H7 (cell line): ENCODE measurements at places on chromosomes 5 and 9. TPM values are rescaled to one million over a fixed set of nuclear protein-coding genes. Genes with fewer than 3 reads are reported as not detected.

- DNase-seq = no peak
Observed at GRCh38 chr5:3931976-3932375, 336.3 kb downstream of the IRX1 start.

DNA sequence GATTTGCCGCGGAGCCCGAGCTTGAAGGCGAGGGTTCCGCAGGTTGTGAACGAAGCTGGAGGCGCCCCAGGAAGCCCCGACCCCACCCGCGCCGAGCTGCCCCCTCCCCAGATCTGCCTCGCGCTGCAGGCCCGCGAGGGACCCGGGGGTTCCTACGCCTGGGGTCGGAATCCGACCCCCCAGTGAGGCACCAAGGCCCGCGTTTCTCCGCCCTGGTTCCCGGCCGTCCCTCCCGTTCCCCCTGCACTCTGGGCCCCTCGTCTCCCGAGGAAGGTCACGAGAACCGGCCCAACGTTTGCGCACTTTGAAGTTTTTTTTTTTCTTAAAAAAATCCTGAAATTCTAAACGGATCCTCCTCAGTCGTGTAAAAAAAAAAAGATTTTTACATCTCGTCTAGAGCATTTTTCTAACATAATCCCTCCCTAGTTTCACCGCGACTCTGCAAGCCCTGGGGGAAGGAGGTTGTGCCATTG is 880 bp upstream of the GFPT2 start:
- DNase-seq = no peak

- no peak for DNase-seq
Observed at GRCh38 chr9:131657037-131657377, 82.9 kb downstream of the RAPGEF1 start.

DNA sequence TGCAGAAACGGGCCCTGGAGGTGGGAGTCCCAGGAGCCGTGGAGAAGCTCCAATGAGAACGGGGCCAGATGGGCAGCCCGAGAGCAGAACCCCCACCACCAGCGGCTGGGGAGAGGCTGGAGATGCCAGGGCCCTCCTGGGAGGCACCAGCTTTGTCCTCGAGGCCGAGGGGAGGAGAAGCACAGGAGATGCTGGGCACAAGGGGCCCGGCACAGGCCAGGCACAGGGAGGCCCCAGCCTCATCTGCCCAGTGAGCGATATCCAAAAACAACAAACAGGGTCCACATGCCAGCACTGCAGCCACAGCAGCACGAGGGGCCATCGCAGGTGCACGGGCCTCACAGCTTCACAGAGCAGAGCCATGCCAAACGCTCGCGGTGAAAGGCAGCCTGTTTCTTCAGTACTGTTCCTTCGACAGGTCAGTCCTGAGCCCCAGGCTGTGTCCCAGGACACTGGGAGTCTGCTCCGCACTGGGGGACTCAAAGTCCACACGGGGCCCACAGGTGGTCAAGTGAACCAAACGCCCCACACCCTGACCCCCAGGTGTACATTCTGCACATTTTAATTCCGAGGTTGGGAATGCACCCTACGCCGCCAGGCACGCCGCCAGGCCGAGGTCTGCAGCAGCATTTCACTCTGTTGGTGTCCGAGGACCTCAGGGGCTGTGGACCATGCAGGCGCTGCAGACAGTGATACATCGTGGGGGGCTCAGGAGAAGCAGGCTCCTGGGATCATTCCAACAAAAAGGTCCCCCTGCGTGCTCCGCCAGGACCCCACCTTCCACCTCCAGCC is 9.5 kb downstream of the LPCAT1 start:
- peak; percentile 79 for DNase-seq

GRCh38 chr5:29697278-29697677 is 1496.2 kb upstream of the CDH6 start:
- no peak for DNase-seq

DNA sequence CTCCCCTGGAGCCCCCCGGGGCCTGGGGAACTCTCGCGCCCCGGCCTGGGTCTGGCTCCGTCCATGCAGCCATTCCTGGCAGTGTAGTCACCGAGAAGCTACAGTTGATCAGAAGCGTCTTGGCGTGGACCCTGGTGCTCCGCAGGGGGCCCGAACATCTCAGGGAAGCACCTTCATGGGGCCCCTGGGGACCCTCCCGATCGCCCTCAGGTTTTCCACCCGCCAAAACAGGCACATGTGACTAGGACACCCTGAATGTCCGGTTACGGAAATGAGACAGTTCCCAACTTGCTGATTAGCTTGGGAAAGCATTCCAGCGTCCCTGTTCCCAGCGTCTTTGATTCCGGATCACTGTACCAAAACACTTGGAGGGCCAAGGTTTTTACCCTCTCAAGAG is 472 bp downstream of the FBXO4 start:
- no peak for DNase-seq

GRCh38 chr9:27545471-27545870 is 15.9 kb upstream of the MOB3B start:
- no peak for DNase-seq

GRCh38 chr9:128192601-128193371 is 1.4 kb upstream of the CIZ1 start:
- no peak for DNase-seq

- DNase-seq = peak; percentile 24
Observed at GRCh38 chr9:91180240-91180929, 181.3 kb downstream of the AUH start.

GRCh38 chr5:42985129-42986037 is 54.7 kb downstream of the ANXA2R start:
- no peak for DNase-seq

- no peak for DNase-seq
Observed at GRCh38 chr5:130715541-130715940, 449.5 kb downstream of the HINT1 start.

GRCh38 chr9:16267281-16268066 is 603.0 kb downstream of the BNC2 start:
- no peak for DNase-seq

UBTD2 gene
- total RNA-seq = 29.2 and 34.7 TPM in 2 replicates

ZNF484 gene
- total RNA-seq = 10.6 and 19.0 TPM in 2 replicates

DNA sequence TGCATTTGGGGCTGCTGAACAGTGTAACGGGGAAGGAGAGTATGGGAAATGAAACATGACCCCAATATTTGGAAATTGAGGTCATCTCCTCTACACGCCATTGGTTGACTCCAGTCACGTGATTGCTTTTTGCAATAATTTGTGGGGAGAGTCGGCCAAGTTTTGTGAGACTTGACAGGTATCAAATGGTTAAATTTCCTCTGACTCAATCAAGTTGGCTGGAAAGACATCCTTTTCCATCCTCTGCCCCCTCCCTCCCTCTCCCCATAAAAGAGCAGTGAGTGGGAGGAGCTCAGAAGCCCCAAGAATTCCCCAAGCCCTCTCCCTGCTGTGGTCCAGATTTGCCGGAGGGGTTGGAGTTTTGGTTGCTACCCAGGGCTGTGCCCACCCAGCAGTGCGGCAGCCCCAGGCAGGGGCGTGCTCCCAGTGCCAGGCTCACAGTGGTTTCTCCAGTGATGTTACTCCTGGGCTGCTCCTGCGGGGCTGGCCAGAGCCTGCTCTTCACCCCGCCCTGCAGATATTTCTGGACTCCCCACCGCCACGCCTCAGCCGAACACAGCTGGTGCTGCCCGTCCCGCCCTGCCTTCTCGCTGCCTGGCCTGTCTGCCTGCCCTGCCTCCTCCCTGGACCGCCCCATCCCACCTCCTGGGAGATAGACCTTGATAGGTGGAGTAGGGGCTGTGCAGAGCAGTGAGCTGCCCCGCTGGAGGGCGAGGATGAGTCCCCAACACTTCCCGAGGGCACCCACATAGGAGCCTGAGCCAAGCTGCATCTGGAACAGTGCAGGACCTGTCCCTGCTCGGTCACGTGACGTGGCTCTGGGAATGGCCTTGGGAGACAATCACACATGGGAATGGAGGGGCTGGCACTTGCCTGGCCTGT is 3.4 kb downstream of the COL5A1 start:
- peak; percentile 87 for DNase-seq

DNA sequence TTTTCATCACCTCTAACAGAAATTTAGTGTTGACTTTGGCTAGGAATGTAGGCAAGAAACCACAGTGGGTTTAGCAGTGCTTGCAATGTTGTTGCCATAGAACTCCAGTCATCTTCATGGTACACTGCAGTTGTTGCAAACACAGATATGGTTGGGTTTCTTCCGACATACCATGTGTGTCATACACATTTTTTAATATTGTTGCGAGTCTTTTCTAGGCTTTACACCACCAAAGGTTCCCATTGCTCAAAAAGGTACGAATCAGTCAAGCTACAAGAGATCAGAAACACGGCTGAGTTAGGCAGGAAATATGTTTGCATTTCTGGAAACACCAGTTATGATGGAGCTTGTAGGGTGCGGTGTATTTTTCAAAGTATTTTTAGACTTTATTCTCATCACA is 172.4 kb downstream of the SYK start:
- DNase-seq = no peak

RAD50 gene
- 11.4 and 19.5 TPM in 2 replicates for total RNA-seq

INPP5E gene
- 12.4 and 15.2 TPM in 2 replicates for total RNA-seq

DNA sequence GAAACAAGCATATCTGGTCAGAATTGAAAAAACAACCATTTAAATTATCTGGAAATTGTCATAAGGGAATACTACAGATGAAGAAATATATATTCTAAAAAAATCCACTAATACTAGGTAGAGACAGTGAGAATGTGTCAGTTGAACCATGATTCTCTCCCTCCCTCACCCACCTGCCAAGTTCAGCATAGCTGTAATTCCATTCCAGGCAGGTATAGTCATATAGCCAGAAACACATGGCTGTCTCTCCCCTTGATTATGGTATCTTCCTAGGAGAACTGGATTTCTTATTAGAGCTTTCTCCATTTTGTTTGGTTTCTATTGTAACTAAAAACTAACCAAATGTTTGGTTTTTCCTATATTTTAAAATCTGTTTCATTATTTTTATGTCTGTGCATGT is 509.2 kb downstream of the CDH10 start:
- no peak for DNase-seq

PRRX2 gene
- 10.8 and 12.7 TPM in 2 replicates for total RNA-seq

DNA sequence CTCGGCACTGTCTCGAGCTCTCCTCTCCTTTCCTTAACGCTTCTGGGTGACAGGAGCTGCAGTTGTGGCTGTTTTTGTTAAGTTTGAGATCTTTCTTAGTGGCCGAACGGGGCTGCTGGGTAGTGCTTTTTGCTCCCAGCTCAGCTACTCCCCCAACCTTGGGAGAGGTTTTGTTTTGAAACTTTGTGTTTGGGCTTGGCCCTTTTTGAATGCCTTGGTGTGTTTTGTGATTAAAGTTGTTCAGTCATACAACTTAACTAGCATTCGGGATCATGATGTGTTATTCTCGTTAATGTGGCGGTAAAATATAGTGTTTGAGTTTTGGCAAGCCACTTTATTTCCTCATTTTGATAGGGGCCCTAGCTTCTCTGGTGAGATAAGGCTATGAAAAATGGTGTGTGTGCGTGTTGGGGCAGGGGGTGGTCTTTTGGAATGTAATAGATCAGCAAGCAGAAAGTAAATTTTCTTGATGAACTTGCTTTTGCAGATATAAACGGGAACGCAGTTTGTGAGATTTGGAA is 1.1 kb downstream of the KDM3B start:
- no peak for DNase-seq

DNA sequence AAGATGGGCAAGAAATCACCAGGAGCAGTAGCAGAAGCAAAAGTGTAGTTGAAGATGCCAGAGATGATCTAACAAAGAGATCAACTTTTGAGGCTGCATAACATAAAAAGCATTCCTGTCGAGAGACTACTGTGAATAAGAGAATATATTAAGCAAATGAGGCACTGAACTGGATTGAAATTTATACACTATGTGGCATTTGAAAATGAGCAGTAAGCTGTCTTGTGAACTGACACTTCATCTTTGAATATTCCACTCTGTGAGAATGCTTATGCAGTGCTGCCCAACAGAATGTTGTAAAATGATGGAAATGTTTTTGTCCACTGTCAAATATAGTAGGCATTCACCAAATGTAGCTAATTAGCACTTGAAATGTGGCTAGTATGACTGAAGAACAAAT is 18.9 kb upstream of the PRRC1 start:
- DNase-seq = no peak

AMBP gene
- 1.6 and 1.7 TPM in 2 replicates for total RNA-seq

DNA sequence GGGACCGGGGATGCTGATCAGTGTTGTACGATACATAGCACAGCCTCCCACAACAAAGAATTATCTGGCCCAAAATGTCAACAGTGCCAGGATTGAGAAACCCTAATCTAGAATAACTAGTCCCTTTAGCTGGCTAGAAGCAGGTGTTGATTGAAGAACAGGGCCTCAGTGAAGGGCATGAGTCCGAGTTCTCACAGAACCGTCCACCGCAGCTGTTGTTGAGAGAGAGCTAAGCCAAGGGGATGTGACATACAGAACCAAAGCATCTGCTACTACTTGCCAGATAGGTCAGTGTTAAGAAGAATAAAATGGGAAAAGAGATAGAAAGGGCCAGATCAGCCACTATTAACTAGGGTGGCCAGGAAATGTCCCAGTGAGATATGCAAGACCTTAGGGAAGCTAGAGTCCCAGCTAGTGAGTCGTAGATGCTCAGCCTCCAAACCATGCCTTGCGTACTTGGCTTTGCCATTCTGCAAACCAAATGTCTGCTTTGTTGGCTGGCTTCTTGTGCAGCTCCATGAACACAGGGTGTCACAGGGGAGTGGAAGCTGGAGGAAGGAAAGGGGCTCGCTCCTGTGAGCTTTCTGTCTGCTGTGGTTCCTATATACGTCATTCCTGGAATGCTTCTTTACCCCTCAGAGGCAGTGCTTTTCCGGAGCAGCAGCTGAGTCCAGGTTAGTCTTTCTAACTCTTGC is 68.9 kb downstream of the FBXO38 start:
- no peak for DNase-seq

DNA sequence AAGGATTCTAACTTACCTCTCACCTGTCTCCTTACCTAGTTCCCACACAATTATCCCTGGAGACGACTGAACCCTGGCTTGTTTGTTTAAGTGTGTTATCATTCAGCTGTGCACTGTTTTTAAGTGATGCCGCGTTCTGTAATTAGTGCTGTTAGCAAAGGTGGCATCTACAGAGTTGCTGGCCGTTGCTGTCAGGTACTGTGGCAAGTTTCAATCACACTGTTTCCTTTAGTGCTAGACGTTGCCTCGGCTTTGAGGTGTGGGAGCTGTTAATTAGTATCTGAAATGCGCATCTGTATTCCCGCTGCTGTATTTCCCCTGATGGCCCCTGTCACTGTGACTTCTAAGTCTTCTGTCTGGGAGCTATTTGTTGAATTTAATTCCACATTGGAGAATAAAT is 193.8 kb upstream of the GAS1 start:
- no peak for DNase-seq

PAXX gene
- total RNA-seq = 45.7 and 53.2 TPM in 2 replicates

DNA sequence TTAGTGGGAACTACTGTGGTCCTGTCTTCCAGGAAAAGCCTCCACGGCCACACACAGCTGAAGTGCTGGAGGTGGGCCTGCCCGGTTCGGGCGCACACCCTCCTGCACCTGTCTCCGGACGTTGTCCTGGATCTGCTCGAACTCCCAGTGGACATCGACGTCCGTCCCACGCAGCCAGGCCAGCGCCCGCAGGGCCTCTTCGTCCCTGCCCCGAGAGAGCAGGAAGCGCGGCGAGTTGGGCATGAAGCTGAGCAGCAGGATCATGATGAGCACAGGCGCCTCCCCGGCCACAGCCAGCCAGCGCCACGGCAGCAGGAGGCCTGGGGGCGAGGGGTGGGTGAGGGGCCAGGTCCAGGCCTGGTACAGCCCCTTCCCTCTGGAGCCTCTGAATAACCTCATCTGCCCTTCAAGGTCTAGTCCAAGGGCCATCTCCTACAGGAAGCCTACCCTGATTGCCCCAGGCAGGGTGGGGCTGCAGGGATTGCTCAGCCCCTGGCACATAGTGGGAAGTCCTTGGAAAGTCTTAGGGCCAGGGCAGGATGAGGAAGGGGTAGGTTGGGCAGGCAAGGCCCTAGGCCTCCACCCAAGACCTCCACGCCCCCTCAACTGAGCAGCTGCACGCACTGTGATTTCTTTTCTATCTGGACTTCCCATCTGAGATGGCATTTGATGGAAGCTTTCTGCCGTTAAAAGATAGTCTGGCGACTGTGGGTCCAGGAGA is 3.4 kb downstream of the SLC2A6 start:
- DNase-seq = no peak
